NCI-H187 treated with DMSO at 0.1 percent for 48 hours (cell line): ENCODE measurements at places on chromosomes 4 and X.
A peak's percentile ranks its signal among the peaks of the same experiment; 100 is the strongest.

DNA sequence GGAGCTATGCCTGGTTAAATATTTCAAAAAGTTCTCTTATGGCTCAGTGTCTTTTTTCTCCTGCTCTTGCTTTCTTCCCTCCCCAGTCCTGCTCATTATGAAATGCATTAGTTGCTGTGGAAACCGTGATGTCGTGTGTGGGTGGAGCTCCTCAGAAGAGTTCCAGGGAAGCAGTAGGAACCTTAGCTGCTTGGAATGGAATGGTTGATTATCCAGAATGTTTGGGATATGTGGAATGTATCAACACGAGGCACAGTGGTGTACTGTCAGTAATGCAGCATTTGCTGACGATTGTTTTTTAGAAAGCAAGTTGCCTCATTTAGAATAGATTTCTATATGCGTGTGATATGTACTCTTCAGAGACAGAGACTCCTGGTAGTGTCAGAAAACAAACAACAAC lies 333.2 kb downstream of the ARHGAP10 start:
- no peak for DNase-seq

DNA sequence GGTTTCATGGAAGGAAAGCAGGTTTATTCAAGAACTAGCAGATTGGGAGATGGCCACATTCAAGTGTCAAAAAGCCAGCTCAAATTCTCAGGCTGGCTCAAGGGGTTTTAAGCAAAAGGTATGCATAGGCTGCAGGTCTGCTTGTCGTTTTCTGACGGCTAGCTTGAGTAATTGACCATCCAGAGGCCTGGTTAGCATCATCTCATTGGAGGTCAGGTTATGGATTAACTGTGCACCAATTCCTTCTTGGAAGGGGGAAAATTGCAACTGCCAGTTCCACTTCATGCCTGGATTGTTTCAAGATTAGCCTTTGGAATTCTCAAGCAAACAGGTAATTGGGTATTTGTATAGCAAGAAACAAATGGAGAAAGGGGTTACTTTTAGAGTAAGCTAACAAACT lies 62.1 kb downstream of the FUNDC1 start:
- no peak for DNase-seq

DNA sequence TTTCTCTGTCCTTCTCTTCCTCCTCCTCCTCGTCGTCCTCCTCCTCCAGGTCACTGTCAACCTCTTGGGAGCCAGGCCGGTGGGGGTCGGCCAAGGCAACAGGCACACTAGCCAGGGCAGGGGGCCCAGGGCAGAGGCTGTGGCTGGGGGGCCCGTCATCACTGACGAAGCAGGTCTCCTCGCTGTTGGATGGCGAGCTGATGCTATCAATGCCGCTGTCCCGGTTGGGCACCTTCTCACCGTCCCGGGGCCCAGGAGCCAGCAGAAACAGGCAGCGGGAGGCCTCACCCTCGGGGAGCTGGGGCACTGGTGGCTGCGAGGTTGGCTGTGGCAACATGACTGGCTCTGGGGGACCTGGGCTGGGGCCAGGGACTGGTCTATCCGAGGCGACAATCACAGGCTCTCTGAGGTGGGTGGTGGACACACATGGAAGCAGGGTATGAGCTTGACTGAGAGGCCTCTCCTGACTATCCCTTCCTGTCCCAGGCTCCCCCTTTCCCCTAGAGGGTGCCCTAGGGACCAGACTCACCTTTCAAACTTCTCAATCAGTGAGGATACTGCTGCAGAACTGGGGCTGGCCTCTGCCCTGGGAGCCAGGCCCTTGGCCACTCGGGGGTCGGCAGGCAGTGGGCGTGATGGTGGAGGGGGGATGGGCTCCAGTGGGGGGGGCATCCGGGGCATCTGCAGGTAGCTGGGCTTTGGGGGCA lies 25.8 kb downstream of the FGD1 start:
- no peak for DNase-seq

DNA sequence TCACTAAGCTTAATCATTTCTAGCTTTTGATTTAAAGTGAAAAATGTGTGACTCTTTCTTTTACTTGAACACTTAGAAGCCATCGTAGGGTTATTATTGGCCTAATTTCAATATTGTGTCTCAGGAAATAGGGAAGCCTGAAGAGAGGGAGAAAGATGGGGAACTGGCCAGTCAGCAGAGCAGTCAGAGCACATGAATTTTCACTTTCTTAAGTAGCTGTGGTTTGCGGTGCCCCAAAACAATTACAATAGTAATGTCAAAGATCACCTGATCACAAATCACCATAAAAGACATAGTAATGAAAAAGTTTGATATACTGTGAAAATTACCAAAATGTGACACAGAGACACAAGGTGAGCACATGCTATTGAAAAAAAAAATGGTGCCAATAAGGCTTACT lies 45.5 kb downstream of the CENPC start:
- DNase-seq: no peak

DNA sequence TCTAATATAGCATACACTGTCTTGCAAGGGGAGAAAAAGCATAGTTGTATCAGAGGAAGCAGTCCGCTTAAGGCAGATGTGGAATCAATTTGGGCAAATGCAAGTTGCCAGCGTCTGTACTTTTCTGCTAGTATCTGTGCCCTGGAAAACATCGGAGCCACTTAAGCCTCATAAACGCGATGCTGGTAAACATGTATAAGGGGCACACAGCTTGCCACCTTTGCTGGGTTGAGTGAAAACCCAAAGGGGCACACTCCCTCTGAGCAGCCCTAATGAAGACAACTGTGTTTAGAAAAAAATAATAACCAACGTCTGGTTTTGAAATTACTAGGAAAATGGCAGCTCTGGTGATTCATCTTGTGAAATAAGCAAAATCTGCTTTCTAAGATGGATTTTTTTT lies 24.3 kb downstream of the SMIM20 start:
- DNase-seq: no peak

DNA sequence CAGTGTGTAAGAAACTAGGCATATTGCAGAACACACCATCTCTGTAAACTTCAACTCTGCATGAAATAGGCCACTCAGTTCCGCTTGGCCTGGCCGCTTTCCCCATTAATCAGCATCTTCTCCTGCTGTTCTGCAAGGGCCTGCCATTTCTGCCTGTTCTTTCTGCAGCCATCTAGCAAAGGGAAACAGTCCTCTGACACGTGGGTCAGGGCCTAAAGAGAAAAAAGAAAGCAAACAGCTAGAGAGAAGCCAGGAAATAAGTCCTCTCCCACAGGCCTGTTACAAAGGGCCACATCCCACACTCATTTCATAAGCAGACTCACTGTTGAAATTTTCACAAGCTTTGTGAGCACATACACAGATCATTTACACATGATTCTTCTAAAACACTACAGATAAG lies 130.1 kb downstream of the PDE5A start:
- DNase-seq: peak; percentile 73
